ENCODE measurements at places on chromosomes 12 and 14.

DNA sequence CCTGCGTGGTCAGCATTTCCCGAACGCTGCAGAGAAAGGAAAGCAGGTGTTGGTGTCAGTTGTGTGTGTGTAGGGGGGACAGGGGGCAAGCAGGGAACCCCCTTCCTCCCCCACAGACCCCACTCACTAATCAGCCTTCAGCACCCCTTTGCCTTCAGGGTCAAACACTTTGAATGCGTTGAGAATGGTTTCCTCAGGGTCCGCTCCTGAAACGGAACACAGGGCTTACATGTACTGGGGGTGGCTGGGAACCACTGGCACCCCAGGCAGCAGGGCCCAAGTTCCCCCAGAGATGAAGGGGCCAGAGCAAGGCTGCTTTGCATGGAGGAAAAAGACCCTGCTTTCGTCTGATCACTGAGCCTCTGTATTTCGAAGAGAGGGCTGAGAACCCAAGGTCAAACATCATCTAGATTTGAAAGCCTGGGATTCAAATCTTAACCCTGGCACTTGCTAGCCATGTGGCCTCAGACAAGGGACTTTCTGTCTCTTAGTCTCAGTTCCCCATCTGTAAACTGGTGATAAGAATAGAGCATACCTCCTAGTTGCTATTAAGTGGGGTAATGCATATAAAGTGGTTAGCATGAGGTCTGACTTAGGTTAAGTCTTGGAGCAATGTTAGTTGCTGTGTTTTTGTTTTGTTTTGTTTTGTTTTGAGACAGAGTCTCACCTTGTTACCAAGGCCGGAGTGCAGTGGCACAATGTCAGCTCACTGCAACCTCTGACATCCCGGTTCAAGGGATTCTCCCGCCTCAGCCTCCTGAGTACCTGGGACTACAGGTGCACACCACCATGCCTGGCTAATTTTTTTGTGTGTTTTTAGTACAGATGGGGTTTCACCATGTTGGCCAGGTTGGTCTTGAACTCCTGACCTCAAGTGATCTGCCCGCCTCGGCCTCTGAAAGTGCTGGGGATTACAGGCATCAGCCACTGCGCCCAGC, 7.0 kb downstream of the MYL2 start:
- no peak for DNase-seq

DNA sequence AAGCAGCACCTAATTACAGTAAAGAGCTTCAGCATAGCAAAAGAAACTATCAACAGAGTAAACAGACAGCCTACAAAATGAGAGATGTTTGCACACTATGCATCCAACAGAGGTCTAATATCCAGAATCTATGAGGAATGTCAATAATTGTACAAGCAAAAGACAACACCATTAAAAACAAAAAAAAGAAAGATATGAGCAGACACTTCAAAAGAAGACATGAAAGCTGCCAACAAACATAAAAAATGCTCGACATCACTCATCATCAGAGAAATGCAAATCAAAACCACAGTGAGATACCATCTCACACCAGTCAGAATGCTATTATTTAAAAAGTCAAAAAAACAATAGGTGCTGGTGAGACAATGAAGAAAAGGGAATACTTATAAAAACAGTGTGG, 273.1 kb downstream of the TMTC2 start:
- DNase-seq: no peak

DNA sequence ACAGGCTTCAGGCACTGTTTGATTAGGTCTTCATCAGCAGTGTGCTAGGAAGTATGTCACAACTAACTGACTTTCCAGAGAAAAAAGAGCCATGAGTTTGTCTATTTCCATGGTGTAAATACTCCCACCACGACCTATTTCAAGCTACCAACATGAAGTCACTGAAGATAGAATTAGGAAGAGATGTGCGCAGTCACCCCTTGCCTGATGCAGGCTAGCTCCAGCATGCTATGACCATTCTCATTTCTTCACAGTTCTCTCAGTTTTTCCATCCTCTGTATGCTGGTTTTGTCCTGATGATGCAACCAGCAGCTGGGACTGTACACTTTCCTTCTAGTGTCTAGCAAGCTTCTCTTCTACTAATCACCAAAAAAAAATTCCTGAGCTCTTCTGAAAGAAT, 191.6 kb upstream of the NUDT4 start:
- peak; percentile 22 for DNase-seq

DNA sequence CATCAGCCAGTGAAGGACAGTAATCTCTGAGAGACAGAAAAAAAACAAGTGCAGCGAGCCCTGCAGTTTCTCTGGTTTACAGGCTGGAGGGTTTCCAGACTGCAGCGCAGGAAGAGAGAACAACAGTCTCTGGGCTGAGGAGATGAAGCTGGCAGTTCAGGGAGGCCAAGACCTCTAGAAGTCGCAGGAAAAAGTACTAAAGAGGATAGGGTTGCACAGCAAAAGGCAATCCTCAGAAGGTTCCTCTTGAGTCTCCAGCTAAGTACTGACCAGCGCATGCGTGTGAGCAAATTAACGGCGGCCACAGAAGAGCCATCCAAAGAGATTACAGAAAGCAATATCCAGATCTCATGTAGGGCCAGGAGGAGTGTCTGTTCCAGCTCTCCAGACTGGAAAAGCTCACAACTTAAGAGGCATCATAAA, 12.2 kb upstream of the CCDC60 start:
- no peak for DNase-seq

DNA sequence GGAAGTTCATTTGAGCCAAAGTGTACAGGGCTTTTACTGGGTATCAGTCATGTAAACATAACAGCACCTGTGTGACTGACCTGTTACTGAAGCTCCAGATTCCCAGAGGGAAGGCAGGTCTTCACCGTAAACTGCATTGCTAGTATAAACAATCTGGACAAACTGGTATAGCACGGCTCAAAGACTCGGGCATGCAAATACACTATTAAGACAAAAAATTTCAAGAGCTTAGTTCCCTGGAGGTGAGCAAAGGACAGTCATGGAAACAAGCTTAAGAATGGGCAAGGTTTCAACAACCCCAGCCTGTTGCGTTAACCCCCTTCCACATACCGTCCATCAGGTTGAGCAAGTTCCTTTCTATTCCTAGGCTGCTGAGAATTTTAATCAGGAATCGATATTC, 9.4 kb downstream of the PARP11 start:
- no peak for DNase-seq

- no peak for DNase-seq
Observed at GRCh38 chr12:94792693-94793092, 142.3 kb upstream of the TMCC3 start.

GRCh38 chr14:87754520-87755223, 238.3 kb downstream of the GALC start:
- DNase-seq: no peak

DNA sequence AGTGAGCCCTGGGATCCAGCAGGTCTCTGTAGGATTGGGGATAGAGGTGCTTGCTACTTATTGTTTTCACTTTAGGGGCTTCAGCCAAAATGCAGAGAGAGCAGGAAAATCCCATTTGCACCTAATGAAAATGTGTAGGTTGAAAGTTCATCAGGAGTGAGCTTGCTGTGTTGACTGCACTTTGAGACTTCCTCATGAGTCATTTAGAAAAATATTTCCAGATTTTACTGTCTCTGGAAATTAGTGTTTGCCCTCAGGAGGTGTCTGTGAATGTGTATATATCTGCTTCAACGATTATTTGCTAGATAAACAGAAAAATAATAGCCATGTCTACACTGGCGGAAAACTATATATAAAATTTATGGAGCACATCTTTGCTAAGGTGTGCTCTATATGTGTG, 159.3 kb downstream of the CAND1 start:
- no peak for DNase-seq

- DNase-seq: no peak
Observed at GRCh38 chr12:130081117-130081805, 81.0 kb upstream of the FZD10 start.

GRCh38 chr14:32710231-32710671, 228.4 kb upstream of the NPAS3 start:
- peak; percentile 56 for DNase-seq

DNA sequence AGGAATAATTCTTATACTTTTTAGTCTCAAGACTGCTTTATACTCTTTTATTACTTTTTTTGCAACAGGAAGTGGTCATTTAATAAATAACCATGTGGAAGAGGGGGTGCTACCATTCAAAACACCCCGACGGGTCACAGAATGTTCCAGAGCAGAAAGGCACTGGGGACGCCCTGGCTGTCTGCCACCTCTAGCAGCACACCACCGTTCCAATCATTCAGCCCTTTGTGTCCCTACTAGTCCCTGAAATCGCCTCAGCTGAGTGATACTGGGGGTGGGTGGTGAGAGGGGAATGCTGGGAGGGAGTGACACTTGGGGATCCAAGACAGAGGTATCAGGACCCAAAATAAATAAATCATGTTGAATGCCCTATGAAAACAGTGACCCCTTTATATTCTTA, 52.4 kb downstream of the MON2 start:
- DNase-seq: no peak

DNA sequence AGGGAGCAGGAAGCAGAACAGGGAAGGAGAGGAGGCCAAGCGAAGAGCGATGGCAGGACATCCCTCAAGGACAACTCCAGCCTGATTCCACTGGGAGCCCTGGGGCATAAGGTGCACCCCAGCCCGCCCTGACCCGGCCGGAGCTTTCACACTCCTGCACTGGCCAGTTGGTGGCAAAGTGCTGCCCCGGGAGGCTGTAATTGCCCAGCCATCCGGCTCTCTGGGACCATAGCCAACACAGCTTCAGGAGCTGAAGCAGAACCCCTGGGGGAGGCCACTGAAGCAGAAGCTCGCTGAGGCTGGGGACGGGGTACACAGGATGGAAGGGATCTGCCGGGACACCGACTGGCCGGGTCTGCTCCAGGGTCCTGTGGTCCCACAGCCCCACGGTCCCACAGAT, 41.9 kb upstream of the BEGAIN start:
- DNase-seq: no peak

DNA sequence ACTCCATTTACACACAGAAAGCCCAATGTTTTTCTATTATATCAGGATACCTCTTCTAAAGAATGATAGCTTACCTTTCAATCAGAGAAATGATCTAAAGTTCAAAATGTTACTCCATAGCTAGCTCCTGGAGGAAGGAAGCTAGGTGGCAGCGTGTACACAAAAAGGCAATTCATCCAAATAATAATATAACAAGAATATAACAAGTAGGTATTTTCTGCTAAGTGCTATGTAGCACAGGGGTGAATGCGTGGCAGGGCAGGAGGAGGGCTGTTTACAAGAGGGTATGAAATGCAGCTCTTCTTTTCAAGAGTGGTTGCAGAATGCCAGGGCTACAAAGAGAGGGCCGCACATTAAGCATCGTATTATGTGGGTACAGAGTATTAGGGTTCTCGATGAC, 663 bp upstream of the SNAPC1 start:
- no peak for DNase-seq

DNA sequence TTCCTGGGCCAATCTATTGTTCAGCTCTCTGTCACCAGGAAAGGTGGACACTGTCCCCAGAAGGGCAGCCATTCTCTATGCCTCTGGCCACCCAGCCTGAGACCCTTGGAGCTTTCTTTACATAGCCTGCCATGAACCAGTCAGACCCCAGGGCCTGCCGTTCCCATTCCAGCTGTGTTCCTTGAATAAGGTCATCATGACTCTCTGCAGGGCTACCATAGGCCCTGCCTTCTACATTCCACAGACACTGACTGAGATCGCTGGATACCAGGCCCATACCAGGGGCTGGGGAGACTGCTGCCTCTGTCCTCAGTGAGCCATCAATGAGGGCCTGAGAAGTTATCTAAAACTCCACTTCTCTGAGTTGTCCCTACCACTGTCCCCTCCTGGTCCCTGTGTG, 75.5 kb downstream of the SYNE3 start:
- DNase-seq: peak; percentile 36

- DNase-seq: no peak
Observed at GRCh38 chr14:79568594-79568993, 642.7 kb downstream of the DIO2 start.

DNA sequence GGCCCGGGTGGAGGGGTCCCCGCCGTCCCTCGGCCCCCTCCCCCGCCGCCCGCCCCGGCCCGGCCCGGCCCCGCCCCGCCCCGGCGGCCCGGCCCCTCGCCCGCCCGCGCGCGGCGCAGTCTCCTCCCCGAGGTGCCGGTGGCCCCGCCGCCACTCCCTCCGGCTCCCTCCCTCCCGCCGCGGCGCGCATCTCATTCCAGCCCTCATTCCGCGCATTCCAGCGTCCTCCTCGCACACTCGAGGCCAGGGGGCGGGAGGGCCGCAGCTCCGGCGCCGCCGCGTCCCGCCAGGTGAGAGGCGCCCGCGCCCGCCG, at the start of gene TEAD4:
Gene TEAD4 (plus strand): TSS at position 206 of the 313 bp plus-strand sequence.
- peak; percentile 78 for DNase-seq

DNA sequence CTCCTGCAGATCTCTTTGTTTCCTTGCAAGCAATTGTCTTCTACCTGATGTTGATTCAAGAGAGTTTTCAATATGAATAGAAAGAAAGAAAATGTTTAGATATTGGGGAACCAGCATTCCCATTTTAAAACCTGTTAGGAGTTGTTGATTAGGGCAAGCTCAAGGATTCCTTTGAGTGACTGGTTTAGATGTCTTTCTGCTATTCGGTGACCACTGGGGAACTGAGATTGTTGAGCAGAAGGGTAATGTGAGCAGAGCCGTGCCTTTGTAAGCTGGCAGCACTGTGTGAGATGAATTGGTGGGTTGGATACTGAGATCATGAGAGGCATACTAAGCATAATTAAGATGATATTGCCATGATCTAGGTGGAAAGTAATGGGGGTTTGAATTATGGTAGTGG, 39.1 kb upstream of the PAPLN start:
- DNase-seq: no peak

DNA sequence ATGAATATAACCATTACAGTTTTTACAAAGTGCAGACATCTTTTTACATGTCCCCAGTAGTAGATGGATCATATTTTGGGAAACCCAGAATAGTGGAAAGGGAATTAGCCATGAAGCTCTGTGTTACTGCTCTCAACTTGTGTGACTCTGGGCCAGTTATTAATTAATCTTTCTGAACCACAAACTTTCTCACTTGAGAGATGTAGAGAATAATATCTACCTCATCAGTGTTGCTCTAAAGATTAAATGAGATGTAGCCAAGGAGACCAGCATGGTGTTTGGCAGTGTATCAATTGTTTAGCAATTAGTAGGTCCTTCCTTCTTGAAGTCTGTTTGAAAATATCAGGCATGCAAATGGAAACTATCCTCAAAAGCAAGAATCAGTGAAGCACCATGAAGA, 169.2 kb downstream of the TMTC2 start:
- no peak for DNase-seq

DNA sequence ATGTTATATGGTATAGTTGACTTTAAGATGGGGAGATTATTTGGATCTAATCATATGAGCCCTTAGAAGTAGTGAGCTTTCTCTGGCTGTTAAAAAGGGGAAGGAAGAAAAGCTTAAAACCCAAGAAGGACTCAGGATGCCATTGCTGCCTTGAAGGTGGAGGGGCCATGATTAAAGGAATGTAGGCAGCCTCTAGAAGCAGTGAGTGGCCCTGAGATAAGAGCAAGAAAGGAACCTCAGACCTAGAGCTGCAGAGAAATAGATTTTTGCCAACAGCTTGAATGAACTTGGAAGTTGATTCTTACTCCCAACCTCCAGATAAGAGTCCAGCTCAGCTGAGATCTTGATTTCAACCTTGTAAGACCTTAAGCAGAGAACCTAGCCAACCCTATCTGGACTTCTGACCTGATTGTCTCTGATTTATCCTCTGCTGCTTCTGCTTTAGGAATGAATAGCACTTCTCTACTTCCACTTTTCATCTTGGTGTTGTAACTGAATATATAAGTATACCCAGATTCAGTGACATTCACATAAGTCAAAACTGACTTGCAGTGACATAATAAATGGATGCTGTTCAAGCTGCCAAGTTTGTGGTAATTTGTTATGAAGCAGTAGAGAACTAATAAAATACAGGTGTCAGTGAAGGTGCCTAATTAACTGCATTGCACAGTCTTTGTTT, 33.5 kb downstream of the RAD51B start:
- DNase-seq: no peak

Data from HCEC 1CT (cell line).